Muscle of leg (tissue), 16 donors: ENCODE measurements at places on chromosomes 6 and 20. TPM values are rescaled to one million over a fixed set of nuclear protein-coding genes. Genes with fewer than 3 reads are reported as not detected.

The CST7 gene
- 0.11 TPM for polyA plus RNA-seq

The MCM3 gene
- 52.2 TPM for polyA plus RNA-seq

The ISM1 gene
- 1.4 TPM for polyA plus RNA-seq

The PDE10A gene
- 10.9 TPM for polyA plus RNA-seq

The SCRT2 gene
- polyA plus RNA-seq, result not detected

The VIP gene
- 0.69 TPM for polyA plus RNA-seq

The SRMS gene
- not detected for polyA plus RNA-seq
